ENCODE measurements at places on chromosomes 11 and 22.

DNA sequence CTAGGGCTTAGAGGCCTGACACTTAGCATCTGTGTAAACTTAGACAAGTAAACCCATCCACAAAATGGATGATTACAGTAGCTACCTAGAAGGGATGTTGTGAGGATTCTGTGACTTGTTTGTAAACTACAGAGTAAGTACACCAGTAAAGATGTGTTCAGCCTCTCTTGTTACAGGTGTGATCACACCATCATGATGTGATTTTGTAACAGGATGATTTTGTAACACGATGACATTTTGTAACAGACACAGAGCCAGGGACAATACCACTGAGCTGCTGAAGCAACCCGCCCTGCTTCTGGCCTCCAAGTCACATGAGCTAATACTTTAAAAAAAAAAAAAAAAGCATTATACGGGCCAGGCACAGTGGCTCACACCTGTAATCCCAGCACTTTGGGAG, 17.0 kb downstream of the FADD start:
- no peak for DNase-seq

DNA sequence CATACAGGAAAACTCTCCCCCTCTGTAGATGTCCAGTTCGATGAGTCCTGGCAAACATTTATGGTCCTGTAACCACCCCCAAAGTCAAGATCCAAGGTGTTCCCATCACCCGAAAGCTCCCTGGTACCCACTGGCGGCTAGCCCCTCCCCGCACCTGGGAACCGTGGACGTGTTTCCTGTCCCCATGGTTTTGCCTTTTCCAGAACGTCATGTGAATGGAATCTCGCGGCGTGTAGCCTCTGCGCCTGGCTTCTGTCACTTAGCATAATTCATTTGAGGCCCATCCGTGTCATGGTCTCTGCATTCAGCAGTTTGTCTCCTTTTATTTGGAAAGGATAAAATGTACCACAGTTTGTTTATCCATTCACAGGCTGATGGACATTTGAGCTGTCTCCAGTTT, 106.3 kb downstream of the KCNQ1 start:
- DNase-seq, result no peak

GRCh38 chr22:44153710-44154109, 27.0 kb upstream of the PARVG start:
- DNase-seq, result no peak

DNA sequence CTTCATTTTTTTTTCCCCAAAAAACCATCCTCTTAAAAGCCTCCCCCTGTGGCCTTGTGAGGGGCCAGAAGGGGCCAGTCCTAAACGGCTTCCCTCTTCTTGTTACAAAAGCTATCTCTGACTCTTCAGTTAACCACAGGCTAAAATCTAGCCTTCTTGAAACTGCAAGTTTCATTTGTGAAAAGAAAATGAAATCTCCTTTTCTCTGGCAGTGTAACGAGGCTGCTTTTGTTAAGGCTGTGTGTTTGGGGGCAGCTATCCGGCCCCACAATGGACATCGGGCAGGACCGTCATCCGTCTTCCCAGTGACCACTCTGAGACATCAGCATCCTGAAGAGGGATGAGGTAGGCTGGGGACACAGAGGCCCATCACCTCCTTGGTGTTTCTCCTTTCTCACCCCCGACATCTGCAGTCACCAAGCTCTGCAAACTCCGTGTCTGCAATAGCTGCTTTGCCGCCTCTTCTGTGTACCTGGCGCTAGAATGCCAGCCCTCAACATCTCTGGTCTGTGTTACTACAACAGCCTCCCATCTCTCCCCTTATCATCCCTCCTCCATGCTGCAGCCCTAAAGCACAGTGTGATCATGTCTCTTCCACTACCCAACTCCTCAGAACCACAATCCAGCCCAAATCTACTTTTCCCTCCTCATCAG, 94.0 kb downstream of the RCN1 start:
- no peak for DNase-seq

DNA sequence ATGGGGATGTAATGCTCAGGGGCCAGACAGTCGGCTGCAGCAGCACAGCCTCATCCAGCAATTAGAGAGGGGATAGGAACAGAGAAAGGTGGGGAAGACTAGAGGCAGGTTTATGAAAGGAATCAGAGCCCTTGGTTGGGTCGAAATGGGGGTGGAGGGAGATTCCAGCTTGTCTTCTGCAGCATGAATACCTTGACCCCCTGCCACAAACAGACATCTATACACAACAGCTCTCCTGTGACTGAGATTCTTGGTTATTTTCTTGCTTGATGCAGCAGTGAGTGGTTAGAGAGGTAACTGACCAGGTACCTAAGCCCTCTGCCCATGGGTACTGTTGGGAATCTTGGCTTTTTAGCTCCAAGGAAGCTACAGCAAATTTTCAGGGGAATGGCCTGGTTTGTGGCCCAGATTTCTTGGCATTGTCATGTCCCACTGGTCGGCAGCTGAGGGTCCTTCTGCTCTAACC, at the start of gene TRIM49D1:
TRIM49D1 (minus strand) TSS at position 51 of the 466 bp plus-strand sequence. CDS start 4,535 bp downstream, outside the sequence.
- peak; percentile 0 for DNase-seq

DNA sequence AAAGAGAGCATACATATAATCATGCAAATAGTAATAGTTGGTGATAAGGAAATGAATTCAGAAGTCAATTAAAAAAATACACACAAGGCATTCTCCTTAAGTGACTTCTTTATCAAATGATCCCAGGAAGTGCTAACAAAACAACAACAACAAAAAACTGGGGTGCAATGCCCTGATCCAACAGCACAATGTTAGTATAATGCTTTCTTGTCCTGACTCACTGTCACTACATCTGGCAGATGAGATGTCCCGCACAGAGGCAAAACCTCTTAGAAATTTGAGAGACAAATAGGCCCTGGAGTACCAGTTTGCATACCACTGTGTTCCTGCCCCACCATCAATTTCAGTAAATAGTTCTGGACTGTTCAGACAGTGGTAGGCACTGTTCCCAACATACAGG, 11.0 kb upstream of the AMBRA1 start:
- no peak for DNase-seq

DNA sequence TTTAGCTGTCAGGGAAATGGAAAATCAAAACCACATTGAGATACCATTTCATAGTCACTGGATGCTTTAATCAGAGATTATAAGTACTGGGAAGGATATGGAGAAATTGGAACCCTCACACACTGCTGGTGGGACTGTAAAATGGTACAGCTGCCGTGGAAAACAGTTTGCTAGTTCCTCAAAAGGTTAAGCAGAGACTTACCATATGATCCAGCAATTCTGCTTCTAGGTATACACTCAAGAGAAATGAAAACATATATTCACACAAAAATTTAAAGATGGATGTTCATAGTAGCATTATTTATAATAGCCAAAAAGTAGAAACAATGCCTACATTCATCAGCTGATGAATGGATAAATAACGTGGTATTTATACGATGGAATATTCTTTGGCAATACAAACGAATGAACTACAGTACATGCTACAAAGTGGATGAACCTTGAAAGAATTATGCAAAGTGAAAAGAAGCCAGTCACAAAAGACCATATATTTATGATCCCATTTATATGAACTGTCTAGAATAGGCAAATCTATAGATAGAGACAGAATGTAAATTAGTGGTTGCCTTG, 23.0 kb downstream of the RNF121 start:
- no peak for DNase-seq

GRCh38 chr11:118606157-118606843, 1.1 kb upstream of the PHLDB1 start:
- no peak for DNase-seq

GRCh38 chr11:1219834-1220815, 2.7 kb upstream of the MUC5B start:
- DNase-seq, result no peak

GRCh38 chr11:70140711-70141485, 62.2 kb upstream of the FADD start:
- no peak for DNase-seq

DNA sequence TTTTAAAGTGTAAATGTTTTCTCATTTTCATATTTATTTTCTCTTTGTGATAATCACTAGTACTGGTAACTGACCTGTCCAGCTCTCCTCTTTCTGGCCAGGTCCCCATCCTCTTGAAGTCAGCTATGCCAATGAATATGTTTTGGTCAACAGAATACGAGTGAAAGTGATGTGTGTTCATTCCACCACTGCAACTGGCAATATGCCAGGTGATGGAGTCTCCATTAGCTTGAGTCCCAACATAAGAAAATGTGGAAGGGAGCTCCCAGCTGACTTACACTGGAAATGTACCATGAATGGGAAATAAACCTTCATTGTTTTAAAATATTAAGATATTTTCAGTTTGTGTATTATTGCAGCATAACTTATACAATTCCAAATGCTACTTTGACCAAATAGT, 75.8 kb downstream of the CCDC34 start:
- no peak for DNase-seq

GRCh38 chr11:888310-889212, 22.0 kb downstream of the CHID1 start:
- no peak for DNase-seq

DNA sequence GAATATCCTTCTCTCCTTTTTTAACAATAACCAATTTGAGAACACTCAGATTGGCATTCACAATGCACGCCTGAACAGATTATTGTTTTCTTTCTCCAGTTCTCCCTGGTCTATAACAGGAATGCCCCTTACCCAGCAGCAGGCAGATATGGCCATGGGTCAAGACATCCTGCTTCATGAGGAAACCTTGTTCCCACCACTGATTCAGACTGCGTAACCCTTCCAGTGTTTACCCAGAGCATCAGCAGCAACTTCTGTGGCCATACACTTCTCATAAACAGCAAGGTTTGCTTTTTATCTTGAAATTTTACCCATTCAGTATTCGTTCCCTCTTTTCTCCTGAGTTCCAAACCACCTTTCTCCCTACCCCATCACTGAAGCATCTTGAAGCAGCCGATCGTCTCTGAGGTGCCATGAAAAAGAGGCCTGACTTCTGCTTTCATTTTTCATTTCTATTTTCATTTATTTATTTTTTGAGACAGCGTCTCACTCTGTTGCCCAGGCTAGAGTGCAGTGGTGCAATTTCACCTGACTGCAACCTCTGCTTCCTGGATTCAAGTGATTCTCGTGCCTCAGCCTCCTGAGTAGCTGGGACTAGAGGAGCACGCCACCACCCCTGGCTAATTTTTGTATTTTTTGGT, 9.6 kb downstream of the PTS start:
- DNase-seq, result no peak

GRCh38 chr11:2434008-2434407, 10.3 kb downstream of the TRPM5 start:
- DNase-seq, result no peak

- DNase-seq, result no peak
These were observed 11.4 kb upstream of the A4GALT start for GRCh38 chr22:42732081-42732480.

GRCh38 chr11:1051356-1052132, 15.0 kb upstream of the MUC6 start:
- no peak for DNase-seq

GRCh38 chr11:111402411-111402810, 23.3 kb upstream of the POU2AF1 start:
- DNase-seq, result no peak

DNA sequence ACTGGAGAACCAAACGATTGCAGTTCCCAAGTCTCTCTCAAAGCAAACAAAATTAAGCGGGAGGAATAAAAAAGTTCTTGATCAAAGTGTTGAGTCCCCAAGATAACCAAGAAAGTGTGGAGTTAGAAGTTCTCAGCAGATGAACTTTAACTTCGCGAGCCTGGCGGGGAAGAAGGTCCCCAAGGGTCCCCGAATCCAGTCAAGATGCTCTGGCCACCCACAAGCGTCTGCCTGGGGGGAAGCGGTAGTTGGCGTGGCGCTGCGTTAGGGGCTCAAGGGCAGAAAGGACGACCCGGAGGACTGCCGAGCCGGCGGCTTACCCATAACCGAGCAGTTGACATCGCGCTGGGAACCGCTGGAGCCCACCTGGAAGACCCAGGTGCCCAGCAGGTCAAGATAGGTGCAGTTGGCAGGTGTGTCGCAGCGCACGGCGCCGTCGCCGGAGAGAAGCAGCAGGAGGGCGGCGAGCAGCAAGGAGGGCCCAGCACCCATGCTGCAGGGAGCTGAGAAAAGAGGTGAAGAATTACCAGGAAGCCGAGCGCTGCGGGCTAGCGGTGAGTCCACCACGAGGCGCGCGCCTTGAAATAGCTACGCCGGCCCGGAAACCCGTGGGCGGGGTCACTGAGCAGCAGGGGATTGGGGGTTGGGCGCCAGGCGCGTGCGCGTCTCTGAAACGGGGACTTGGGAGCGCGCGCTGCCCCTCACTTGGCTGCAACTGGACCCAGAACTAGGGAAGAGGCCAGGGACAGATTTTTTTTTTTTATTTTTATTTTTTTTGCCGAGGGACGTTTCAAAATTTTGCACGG, at the start of gene CTSC:
CTSC (minus strand) TSS at position 556 of the 806 bp plus-strand sequence; CDS start at position 492, 64 bp downstream.
- DNase-seq, result peak; percentile 81

- DNase-seq, result no peak
These were observed 16.2 kb downstream of the OTOG start for GRCh38 chr11:17563231-17563646.

GRCh38 chr11:12246147-12246546, 131.2 kb upstream of the PARVA start:
- DNase-seq, result no peak
